Activated CD8-positive, alpha-beta memory T cell treated with anti-CD3 and anti-CD28 coated beads, Interleukin-2, amount 10 ng/mL, durations not matched to agents 7 days and 5 days (primary cell): ENCODE measurements at places on chromosomes 2 and 18. TPM values are rescaled to one million over a fixed set of nuclear protein-coding genes. Genes with fewer than 3 reads are reported as not detected.

The CLHC1 gene
- total RNA-seq: 15.1 TPM

The ARHGAP25 gene
- total RNA-seq: 126 TPM

The TXNDC2 gene
- total RNA-seq: not detected

DNA sequence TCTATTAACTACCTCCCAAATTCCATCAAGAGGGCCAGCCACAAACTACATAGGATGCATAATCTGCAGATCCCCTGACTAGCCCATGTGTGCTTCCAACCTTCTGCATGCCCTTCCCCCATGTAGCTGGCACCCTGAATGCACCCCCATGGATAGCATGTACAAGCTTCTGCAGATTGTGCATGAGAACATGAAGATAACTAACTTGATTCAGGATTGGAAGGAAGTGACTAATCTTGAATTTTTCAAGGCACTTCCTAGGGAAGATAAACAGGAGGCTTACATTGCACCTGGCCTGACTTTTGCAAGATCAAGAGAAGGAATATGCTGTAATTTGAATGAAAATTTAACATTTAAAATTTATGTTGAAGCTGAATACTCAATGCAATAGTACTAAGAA, 66.7 kb downstream of the CDC42EP3 start:
- no peak overlapping the region for H3K27ac ChIP-seq
- DNase-seq: no peak
- no peaks in the 10 kb centered on the region for H3K27me3 ChIP-seq

- H3K27ac ChIP-seq: no peak overlapping the region
- no peak overlapping the region for H3K4me3 ChIP-seq
- DNase-seq: no peak
- no peaks in the 10 kb centered on the region for H3K4me1 ChIP-seq
These were observed 43.3 kb downstream of the DDX1 start for GRCh38 chr2:15634846-15635490.

DNA sequence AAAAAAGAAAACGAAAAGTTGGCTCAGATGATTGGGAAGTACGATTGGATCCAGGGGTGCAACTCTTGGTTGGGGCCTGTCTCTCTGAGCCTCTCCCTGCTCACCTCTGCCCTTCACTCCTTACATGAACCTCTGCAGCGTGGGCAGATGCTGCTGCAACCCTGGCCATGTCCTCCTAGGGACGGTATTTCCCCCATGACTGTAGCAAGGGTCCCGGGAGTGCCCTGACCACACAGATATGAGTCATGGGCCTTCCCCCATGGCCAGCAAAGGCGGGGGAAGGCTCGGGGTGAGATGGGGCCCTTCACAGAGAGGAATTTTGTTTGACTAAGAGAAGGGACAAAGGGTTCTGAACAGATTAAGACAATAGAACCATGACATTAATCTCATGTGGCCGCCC, 129.0 kb downstream of the NCK2 start:
- H3K4me3 ChIP-seq: no peak overlapping the region
- H3K4me1 ChIP-seq: peaks cover 66% of the 10 kb centered on the region
- H3K27ac ChIP-seq: no peak overlapping the region
- no peaks in the 10 kb centered on the region for H3K27me3 ChIP-seq

DNA sequence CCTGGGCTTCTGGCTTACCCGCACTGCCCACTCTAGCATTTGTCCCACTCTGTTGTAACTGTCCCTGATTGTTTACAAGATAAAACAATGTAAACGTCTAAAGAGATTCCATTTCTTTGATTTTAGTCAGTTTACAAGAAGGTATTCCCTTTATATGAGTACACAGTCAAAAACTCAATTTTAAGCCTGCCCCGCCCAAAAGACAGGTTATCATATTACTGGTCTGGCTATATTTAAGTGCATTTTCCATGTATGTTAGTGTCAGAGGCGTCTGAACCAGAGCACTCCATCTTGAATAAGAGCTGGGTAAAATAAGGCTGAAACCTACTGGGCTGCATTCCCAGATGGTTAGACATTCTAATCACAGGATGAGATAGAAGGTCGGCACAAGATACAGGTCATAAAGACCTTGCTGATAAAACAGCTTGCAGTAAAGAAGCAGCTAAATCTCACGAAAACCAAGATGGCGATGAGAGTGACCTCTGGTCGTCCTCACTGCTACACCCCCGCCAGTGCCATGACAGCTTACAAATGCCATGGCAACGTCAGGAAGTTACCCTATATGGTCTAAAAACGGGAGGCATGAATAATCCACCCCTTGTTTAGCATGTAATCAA, 15.0 kb downstream of the GPR45 start:
- peaks cover 4% of the 10 kb centered on the region for H3K27me3 ChIP-seq
- no peak overlapping the region for H3K27ac ChIP-seq
- no peak overlapping the region for H3K4me3 ChIP-seq
- no peak for DNase-seq
- no peaks in the 10 kb centered on the region for H3K4me1 ChIP-seq
- no peaks in the 10 kb centered on the region for H3K36me3 ChIP-seq

DNA sequence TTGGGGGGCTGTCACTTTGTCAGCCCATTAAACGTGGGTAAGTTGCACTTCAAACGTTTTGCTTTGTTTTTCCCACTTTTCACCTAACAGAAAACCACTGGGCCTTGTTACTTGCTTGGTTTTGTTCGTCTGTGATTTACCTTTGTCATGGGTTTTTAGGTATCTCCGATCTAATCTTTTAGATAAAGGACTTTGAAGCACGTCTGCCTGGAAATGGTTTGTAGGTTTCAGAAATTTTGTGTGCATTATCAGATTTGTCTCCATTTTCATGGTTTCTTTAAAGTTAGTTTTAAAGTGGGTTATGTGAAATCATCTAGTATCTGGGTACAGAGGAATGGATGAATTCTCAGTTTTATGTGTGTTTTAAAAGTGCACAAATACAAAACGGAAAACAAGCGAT, 6.4 kb downstream of the CTDP1 start:
- H3K4me1 ChIP-seq: peaks cover 60% of the 10 kb centered on the region
- no peaks in the 10 kb centered on the region for H3K27me3 ChIP-seq
- peaks cover 39% of the 10 kb centered on the region for H3K36me3 ChIP-seq

GRCh38 chr2:209476367-209477208, 52.7 kb downstream of the MAP2 start:
- H3K4me3 ChIP-seq: no peak overlapping the region
- no peak for DNase-seq
- H3K36me3 ChIP-seq: no peaks in the 10 kb centered on the region

DNA sequence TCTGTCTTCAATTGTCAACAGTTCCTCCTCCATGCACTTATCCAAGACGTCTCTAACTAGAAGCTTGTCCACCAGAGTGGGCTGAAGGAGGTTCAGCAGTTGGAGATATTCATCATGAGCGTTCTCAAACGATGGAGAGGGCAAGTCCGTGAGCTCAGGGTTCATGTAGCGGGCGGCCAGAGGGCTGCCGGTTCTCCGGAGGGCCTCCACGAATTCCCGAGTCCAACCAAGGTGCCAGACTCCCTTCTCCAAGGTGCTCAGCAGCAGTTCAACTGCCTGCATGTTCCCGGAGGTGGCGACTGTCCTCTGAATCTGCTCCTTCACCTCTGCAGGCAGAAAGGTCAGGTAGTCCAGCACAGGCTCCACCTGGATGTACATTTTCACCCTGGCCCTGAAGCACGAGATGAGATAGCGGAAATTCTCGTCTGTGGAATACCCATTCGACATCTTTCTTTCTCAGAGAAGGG, 590 bp downstream of the IFIH1 start:
- peaks cover 44% of the 10 kb centered on the region for H3K36me3 ChIP-seq
- peak; percentile 52 for DNase-seq
- H3K4me1 ChIP-seq: peaks cover 53% of the 10 kb centered on the region
- peak overlapping the region; percentile 93 for H3K4me3 ChIP-seq

DNA sequence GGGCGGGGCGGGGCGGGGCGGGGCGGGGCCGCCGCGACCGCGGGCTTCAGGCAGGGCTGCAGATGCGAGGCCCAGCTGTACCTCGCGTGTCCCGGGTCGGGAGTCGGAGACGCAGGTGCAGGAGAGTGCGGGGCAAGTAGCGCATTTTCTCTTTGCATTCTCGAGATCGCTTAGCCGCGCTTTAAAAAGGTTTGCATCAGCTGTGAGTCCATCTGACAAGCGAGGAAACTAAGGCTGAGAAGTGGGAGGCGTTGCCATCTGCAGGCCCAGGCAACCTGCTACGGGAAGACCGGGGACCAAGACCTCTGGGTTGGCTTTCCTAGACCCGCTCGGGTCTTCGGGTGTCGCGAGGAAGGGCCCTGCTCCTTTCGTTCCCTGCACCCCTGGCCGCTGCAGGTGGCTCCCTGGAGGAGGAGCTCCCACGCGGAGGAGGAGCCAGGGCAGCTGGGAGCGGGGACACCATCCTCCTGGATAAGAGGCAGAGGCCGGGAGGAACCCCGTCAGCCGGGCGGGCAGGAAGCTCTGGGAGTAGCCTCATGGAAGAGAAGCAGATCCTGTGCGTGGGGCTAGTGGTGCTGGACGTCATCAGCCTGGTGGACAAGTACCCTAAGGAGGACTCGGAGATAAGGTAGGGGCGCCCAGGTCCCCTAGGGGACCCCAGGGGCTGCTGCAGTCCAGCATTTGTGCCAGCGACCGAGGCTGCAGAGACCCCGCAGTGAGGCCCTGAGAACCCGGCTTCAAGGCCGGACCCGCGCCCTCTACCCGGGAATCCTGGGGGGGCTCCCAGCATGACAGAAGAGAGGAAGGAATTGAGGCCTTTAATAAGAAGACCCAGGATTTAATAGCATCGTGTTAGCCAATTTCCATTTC, at the start of gene KHK:
Gene KHK, plus strand, starts transcription at position 49 of the 870 bp plus-strand sequence. Its CDS starts 488 bp downstream, at position 537.
- H3K36me3 ChIP-seq: no peaks in the 10 kb centered on the region
- H3K27ac ChIP-seq: peak within 1 kb of the TSS; percentile 85
- H3K4me3 ChIP-seq: peak within 1 kb of the TSS; percentile 78
- no peak for DNase-seq

GRCh38 chr2:109129356-109129920, 433 bp downstream of the SH3RF3 start:
- peaks cover 80% of the 10 kb centered on the region for H3K27me3 ChIP-seq
- H3K27ac ChIP-seq: no peak overlapping the region
- peaks cover 12% of the 10 kb centered on the region for H3K4me1 ChIP-seq
- no peak for DNase-seq
- no peak overlapping the region for H3K4me3 ChIP-seq

- H3K27me3 ChIP-seq: no peaks in the 10 kb centered on the region
- no peak overlapping the region for H3K4me3 ChIP-seq
- peak; percentile 56 for DNase-seq
- peak overlapping the region; percentile 57 for H3K27ac ChIP-seq
- peaks cover 75% of the 10 kb centered on the region for H3K36me3 ChIP-seq
- peaks cover 36% of the 10 kb centered on the region for H3K4me1 ChIP-seq
These were observed 189.3 kb downstream of the ANKRD44 start for GRCh38 chr2:197121255-197121654.

DNA sequence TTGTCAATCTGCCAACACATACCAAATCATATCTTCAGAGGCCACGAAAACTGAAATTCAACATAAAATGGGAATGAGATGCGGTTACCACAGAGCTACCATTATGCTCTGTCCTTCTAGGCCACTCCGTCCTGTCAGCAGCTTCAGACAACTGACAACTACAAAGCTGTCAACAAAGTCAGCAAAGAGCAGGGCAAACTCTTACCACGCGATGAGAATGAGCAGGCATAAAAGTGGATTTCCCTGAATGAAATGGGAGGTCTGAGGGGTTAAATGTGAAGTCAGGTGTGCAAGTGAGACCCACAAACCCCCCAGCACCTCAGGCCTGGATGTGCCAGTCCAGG, 130.1 kb downstream of the LNPK start:
- H3K4me1 ChIP-seq: no peaks in the 10 kb centered on the region
- H3K27me3 ChIP-seq: peaks cover 28% of the 10 kb centered on the region
- DNase-seq: no peak
- H3K27ac ChIP-seq: no peak overlapping the region

DNA sequence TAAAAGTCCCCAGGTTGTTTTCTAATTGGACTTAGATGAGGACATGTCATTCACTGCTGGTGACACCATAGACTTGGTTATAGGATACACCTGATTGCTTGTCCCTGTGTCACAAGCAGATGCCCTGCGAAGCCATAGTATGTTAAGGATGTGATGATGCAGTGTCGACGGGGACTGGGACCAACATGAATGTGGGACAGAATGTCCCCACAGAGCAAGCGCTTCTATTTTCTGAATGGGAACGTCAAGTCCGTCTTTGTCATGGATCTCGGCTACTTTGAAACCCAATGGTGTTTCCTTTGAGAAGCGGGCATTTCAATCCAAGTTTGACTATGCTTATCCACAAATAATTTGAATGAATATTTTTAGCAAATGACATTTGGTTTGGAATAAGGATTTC, 2.1 kb downstream of the GCG start:
- no peaks in the 10 kb centered on the region for H3K36me3 ChIP-seq
- no peak for DNase-seq
- H3K27ac ChIP-seq: no peak overlapping the region
- H3K27me3 ChIP-seq: peaks cover 68% of the 10 kb centered on the region
- H3K4me1 ChIP-seq: peaks cover 4% of the 10 kb centered on the region

DNA sequence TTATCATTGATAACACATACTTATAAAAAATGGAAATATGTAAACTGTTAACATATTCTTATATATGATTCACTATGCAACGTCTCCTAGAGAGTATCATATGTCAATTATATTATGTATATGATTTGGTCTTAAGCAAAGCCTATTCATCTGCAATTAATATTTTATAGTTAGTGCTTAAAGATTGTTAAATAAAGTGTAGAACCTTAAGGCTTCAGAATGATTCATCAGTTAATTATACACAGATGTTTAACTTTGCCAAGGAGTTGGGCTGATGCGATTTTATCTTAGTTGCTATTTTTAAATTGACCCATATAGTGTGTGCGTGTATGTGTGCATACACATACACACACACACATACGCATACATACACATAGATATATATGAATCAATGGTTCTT, 323.1 kb downstream of the RBM43 start:
- H3K27ac ChIP-seq: no peak overlapping the region
- H3K36me3 ChIP-seq: no peaks in the 10 kb centered on the region

DNA sequence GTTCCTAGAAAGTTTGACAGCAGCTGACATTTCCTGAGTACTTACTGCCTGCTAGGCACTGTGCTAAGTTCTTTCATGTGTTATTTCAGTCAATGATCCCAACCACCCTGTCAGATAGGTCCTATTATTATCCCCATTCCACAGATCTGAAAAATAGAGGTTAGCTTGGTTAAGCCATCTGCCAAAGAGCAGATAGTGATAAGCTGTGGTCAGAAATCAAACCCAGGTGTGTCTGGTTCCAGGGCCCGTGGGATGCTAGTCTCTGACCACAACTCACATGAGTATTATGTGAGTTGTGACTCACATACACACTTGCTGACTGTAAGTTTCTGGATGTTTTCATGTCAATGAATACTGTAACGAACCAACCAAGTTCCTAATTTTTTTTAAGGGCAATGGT, 132.0 kb upstream of the APCDD1 start:
- H3K36me3 ChIP-seq: no peaks in the 10 kb centered on the region
- no peak for DNase-seq
- H3K4me3 ChIP-seq: no peak overlapping the region
- H3K4me1 ChIP-seq: no peaks in the 10 kb centered on the region

- H3K4me1 ChIP-seq: peaks cover 93% of the 10 kb centered on the region
- peak overlapping the region; percentile 96 for H3K27ac ChIP-seq
- peak overlapping the region; percentile 51 for H3K4me3 ChIP-seq
- peaks cover 27% of the 10 kb centered on the region for H3K36me3 ChIP-seq
These were observed 16.9 kb downstream of the INPP4A start for GRCh38 chr2:98461498-98462049.
